ENCODE measurements at places on chromosomes 6 and 20.

- DNase-seq: no peak
Measured at GRCh38 chr6:162849269-162849668, 121.5 kb downstream of the PACRG start.

- DNase-seq: no peak
Measured at GRCh38 chr20:3563133-3563532, 92.3 kb downstream of the ATRN start.

- no peak for DNase-seq
Measured at GRCh38 chr6:150565945-150566344, 33.7 kb upstream of the PLEKHG1 start.

- DNase-seq: no peak
Measured at GRCh38 chr6:143844006-143844405, 868 bp downstream of the LTV1 start.

- DNase-seq: no peak
Measured at GRCh38 chr20:36599912-36600345, 5.7 kb upstream of the RAB5IF start.

GRCh38 chr6:114430534-114431124 is 87.8 kb upstream of the HS3ST5 start:
- DNase-seq: no peak

- no peak for DNase-seq
Measured at GRCh38 chr6:168645326-168645725, 204.3 kb downstream of the SMOC2 start.

GRCh38 chr20:16699293-16699692 is 30.5 kb upstream of the SNRPB2 start:
- DNase-seq: no peak

GRCh38 chr6:26607434-26608230 is 10.9 kb downstream of the ABT1 start:
- no peak for DNase-seq

DNA sequence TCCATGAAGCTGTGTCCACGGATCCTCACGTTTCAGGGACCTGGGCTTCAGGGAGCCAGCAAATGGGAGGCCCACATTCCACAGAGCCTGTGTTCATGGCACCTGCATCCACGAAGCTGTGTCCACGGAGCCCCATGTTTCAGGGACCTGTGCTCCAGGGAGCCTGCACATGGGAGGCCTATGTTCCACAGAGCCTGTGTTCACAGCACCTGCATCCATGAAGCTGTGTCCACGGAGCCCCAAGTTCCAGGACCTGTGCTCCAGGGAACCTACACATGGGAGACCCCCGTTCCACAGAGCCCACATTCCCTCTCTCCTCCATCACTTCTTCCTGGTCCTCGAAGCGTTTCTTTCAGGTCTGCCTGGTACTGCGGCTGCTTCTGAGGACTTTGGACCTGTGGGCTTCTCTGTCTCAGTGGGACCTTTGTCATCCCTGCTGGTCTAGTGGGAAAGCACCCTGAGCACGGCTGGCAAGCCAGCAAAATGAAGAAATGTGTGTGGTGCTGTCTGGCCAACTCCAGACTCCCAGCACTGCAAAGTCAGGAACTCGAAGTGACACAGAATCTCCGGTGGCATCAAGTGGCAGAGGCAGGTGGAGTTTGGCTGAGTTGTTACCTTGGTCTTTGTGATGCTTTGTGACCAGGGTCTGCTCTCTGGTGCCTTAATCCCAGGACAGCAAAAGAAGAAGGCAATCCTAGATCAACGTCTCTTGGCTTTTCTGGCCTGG is 245.9 kb downstream of the DLL1 start:
- no peak for DNase-seq

- no peak for DNase-seq
Measured at GRCh38 chr6:123997223-123997622, 193.6 kb downstream of the NKAIN2 start.

- no peak for DNase-seq
Measured at GRCh38 chr6:8020083-8020482, 44.1 kb downstream of the BLOC1S5 start.

- no peak for DNase-seq
Measured at GRCh38 chr6:12148317-12148801, 136.2 kb downstream of the HIVEP1 start.
